AG09319 (cell line): ENCODE measurements at places on chromosomes 3 and 15.
A peak's percentile ranks its signal among the peaks of the same experiment; 100 is the strongest.

- DNase-seq: no peak
Measured at GRCh38 chr15:45631776-45632175, 3.1 kb upstream of the SQOR start.

- DNase-seq: no peak
Measured at GRCh38 chr15:69149803-69150202, 10.6 kb upstream of the GLCE start.

DNA sequence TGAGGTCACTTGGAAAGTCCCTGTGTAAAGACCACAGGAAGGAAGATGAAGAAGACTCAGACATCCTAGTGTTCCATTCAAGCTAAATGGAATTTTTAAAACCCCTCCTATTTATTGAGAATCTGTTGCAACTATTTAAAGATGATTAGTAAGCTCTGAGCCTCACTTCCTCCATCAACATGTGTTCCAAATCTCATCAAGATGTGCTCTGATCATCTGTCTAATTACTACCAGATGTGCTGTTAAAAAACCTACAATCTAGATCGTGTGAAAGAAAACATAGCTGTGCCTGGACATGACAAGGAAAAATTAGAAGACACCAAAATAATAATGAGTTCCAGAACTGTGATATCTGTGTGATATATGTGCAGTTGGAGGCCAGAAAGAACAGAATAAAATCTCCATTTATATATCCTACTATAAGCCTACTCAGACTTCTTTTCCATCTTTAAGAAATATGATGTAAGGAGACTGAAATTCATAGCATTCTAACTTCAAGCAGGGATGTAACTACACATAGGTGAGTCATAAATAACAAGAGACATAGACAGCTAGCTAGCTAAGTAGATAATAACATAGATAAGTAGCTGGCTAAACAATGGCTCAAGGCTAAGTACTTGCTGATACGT is 7.8 kb downstream of the XPC start:
- peak; percentile 44 for DNase-seq

GRCh38 chr3:115470254-115470653 is 153.1 kb upstream of the GAP43 start:
- DNase-seq: no peak

DNA sequence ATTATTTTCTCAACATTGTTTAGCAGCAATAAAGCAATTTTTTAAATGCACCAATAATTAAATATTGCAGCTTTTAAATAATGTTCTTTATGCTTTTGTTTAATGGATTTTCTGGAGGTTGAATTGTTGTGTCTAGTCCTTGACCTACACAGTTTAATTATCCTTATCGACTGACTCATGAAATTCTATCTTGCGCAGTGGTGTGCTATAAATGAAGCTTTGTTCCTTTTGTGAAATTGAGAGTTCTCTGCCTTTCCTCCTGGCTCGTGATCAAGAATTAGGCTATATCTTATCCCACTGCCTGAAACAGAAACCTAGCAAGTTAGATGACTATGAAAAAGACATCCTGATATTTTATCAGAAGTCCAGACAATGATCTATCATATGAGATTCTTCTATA is 37.0 kb upstream of the PIK3R4 start:
- DNase-seq: no peak

DNA sequence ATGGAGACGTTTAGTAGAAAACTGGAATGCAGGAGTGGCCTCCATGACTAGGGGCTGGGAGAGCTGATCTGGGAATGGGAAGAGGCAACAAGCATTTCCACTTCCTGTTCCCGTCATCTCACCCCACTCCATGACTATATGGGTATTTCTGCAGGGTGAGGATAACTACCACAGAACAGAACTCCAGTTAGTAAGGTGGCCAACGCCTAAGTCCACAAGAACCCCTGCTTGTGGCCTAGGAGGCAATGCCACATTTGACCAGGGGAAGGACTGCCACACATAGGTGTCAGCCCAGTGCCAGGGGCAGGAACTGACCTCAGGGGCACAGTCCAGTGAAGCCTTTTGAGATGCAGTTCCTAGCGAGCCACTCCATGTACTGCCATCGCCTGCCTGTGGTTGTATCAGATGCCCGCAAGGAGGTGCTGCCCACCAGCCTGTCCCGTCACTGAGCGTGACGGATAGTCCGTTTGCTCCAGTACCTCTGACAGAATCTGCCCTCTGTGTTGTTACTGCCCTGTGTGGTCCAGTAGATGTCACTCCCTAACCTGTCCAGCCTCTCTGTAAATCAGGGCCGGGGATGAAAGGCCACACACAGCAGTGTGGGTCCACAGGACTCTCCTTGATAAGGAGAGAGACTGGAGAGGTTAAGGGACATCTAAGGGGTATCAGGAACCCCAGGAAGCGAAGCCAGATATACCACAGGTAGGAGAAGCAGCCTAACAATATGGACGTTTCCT is 3.5 kb upstream of the MTFMT start:
- DNase-seq: no peak

GRCh38 chr3:166425900-166426611 is 588.8 kb upstream of the BCHE start:
- DNase-seq: no peak

GRCh38 chr15:79003896-79004295 is 59.0 kb upstream of the CTSH start:
- no peak for DNase-seq

DNA sequence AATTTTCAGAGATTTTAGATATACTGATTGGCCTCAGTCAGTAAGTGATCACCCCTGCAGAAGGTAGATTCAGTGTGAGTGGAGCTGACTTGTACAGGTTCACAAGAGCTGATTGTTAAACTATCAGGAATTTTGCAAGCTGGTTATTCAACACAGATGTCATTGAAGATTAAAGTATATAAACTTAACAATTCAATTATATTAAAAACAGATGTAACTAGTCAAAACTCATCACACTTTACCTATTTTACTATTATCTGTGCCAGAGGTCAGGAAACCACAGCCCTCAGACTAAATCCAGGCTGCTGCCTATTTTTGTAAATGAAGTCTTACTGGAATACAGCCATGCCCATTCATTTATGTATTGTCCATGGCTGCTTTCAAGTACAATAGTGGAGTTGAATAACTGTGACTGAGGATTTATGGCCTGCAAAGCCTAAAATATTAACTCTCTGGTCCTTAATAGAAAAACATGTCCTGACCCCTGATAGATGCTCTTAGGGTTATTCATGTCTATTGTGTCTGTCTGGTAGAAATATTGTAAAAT is 429.3 kb upstream of the PDZRN3 start:
- no peak for DNase-seq

DNA sequence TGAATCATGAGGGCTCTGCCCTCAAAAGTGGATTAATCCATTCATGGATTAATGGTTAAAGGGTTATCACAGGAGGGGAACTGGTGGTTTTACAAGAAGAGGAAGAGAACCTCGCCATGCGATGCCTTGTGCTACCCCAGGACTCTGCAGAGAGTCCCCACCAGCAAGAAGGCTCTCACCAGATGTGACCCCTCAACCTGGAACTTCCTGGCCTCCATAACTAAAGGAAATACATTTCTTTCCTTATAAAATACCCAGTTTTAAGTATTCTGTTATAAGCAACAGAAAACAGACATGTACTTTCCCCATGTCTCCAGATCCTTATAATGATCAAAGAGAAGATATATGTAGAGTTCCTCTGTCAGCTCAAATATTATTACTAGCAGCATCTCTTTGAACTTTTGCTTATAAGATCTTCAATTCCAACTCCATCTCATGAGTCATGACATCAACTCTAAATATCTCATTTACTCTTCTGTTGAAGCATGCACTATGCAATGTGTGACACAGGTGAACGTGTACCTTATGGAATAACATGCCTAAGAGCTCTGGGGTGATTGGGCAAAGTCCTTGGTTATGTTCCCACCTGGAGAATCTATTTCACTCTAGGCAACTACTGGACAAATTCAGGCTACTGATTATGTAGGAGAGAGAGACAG is 37.5 kb upstream of the ZBTB38 start:
- no peak for DNase-seq

- peak; percentile 24 for DNase-seq
Measured at GRCh38 chr15:93072011-93072410, 17.0 kb downstream of the RGMA start.

DNA sequence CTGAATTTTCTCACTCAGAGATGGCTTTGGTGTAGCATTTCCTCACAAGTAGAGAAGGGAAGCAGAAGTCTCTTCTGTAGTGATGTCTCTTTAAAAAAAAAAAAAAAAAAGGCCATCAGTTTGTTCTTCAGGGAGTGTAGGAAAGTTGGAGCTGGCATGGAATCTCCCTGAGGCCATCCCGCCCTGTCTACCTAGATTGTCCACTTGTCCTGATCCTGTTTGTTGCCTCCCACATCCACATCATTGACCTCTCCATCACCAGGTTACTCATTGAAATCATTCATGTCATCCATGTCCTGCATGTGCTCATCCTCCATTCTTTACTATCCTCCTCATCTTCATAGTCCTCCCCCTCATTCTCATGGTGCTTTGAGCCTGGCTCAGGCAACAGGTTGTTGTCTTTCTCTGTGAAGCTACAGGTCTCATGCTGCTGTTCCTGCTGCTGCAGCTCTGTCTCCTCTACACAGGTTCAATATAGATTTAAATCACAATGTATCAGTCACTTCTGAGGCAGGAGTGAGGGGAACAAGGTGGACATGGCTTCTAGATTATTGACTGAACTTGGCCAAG is 556.3 kb upstream of the NAALADL2 start:
- no peak for DNase-seq

DNA sequence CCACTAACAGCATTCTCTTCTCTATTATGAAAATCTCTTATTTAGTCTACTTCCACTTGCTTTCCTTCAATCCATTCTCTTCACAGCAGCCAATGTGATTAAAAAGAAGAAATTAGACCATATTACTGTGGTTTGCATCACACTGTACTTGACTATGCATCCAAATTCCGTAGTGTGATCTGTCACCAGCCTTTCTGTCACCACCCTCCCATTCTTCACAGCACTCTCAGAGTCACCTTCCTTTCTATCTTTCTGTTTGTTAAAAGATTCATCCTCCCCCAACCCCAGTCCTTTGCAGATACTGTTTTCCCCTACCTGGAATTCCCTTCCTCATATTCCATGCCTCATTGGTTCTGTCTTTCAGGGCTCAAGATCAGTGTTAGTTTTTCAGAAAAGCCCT is 55.0 kb upstream of the ABHD10 start:
- DNase-seq: no peak

GRCh38 chr3:81476692-81477091 is 284.8 kb downstream of the GBE1 start:
- DNase-seq: no peak

GRCh38 chr15:72850833-72851232 is 67.3 kb upstream of the ADPGK start:
- DNase-seq: no peak

- no peak for DNase-seq
Measured at GRCh38 chr3:3589715-3590130, 209.5 kb upstream of the LRRN1 start.

- DNase-seq: no peak
Measured at GRCh38 chr15:100786901-100787566, 92.6 kb upstream of the ALDH1A3 start.
